ELR (cell line): ENCODE measurements at places on chromosomes 11 and 22.
A peak's percentile ranks its signal among the peaks of the same experiment; 100 is the strongest.

DNA sequence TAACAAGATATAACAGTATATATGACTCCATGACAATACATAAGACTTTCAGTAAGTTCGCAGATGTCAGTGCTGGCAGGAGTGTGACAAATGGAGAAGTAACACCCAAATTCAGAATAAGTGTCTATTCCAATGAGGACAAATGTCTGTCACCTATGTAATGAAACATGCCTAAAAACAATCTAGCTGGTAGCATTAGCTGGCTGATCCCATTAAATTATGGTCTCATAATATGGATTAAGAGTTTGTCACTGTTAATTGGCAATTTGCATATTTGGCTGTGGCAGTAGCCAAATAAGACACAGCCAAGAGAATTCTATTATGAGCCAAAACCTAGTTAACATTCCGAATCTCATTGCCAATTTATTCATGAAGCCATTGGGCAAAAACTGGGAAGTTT is 30.2 kb upstream of the CAVIN3 start:
- DNase-seq = no peak

DNA sequence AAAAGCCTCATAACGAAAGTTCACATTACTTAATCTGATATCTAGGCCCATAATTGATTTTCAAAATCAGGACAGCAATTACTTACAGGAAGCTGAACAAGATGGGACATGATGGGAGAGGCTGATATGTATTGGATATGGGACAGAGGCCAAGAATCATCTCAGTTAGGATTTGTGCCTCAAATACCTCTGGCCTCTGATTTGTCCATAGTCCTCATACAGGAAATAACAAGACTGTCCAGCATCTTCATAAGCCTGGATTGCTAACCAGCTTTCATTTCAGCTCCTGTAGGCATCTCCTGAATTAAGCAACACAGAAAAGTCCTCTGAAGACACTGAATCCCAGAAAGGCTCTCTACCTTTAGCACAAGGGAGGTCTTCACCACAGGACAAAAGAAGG is 4.3 kb upstream of the MRGPRX4 start:
- no peak for DNase-seq

DNA sequence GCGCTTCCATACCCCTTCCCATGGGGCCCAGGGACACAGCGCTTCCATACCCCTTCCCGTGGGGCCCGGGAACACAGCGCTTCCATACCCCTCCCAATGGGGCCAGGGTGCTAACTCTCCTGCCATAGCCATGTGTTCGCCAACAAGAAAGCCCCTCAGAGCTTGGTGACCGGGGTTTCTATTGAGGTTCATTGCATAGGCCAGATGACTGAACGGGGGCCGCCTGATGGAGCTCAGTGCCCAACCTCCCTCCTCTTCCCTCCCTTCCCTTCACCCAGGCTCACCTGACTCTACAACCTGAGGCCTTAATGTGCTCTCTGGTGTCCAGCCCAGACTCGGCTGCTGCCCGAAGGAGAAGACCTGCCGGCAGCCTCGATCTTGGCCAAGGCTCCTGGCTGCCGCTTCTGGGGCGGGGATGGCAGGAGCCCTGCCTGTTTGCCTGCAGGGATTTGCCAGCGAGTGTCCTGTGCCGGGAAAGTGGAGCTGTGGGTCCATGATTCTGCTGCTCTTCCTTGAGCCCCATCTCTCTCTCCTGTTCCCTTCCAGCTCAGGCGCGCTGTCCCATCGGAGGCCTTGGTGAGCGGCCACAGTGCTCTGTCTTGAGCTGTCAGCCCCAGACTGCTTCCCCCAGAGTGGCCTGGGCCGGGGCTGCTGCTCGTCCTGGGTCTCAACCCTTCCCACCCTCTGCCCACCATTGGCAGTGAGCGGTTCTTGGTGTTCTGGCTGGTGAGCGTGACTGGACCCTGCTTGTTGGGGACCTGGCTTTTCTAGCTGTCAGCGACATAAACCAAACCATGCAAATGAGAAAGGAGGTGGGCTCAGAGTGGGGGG is 267.0 kb downstream of the TBC1D22A start:
- no peak for DNase-seq

- DNase-seq = no peak
Observed at GRCh38 chr22:48177631-48178030, 1415.2 kb downstream of the TBC1D22A start.

- no peak for DNase-seq
Observed at GRCh38 chr11:8228231-8228630, 35.4 kb downstream of the LMO1 start.

DNA sequence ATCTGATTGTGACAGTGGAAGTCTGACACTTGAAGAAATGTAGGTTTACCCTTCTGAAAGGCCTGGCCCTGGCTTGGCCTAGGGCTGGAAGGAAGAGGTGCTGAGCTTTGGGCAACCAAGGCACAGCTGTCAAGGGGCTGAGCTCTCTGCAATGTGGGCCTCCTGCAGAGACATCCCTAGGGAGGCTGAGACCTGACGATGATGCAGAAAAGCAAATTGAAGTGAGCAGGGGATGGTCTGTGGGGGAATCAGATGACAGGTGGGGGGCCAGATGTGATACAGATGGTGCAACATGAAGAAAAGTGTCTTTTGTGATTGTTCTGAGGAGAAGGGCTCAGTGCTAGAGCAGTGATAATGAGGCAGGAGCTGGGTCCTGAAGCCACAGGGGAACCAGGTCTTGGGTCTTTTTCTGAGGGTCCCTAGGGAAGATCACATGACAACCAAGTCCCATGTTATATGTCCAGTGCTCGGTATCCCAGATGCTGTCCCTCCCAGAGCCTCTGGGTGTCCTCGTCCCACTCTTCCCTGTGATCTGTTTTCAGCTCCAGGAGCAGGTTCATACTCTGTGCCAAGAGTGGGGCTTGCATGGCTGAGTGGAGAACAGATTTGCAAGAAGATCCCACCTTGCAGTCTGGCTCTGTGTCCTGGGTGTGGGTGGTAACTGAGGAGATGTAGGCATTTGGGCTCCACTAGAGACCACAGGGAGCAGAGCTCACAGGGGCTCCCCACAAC is 79.9 kb upstream of the VPREB1 start:
- DNase-seq = no peak

GRCh38 chr22:22810018-22810427 is 77.6 kb upstream of the IGLL5 start:
- peak; percentile 30 for DNase-seq

DNA sequence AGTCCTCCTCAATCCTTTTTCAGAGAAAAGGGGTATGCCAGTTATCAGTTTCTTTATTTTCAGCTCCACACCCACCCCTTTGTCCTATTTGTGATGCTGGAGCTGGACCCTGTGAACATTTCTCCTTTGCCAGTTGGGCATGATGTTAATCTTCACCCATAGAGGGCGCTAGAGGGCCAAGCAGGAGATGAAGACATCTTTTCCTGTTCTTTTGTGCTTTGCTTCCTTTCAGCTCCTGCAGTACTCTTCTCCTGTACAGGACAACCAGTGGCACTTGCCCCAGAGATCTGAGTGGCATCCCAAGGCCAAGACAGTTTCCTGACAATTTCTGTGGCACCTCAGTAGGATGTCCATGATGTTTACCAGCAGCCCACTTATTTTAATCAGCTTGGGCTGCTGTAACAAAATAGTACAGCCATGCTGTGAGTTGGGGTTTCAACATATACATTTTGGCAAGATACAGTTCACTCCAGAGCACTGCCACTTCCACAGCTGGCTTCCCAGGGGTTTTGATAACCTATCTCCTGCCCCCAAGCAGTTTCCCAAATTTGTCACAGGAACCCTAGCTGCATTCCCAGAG is 4.6 kb downstream of the SAA2 start:
- DNase-seq = peak; percentile 77

GRCh38 chr22:30873661-30874060 is 94.9 kb downstream of the MORC2 start:
- DNase-seq = no peak

DNA sequence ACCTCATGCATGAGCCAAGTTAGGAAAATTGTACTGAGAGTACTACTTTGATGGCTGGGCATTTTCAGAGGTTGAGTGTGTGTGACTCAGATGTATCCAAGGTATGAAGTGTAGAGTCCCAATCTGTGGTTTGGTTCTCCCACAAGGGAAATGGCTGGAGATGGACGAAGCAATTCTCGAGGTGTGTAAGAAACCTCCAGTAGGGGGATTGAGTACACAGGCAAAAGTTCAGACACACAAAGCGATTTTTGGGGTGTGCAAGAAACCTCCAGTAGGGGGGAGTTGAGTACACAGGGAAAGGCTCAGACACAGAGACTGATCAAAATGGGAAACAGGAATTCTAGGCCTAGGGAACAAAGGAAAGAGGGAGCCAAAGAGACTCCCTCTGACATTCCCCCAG is 1536.3 kb downstream of the FAM181B start:
- no peak for DNase-seq

DNA sequence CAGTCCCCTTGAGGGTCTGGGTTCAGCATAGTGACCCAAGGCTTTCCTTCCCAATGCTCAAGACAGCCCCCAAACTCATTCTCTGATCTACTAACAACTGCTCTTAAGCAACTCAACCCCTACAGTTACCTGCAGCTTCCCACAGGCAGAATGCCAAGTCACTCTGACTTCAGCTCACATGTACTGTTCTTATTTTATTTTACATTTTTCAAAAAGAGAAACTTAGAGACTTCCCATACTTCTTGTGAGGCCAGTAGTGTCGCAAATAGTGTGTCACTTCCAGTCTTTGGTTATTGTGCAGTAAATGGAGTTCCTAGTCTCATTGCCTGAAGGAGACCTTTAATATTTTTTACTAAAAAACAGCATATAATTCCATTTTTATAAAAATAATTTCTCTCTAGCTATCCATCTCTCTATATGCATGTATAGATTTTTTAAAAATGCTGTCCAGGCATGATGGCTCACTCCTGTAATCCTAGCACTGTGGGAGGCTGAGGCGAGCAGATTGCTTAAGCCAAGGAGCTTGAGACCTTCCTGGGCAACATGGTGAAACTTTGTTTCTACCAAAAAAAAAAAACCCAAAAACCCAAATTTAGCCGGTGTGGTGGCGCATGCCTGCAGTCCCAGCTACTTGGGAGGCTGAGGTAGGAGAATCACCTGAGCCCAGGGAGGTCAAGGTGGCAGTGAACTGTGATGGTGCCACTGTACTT is 41.8 kb downstream of the ENTHD1 start:
- no peak for DNase-seq

DNA sequence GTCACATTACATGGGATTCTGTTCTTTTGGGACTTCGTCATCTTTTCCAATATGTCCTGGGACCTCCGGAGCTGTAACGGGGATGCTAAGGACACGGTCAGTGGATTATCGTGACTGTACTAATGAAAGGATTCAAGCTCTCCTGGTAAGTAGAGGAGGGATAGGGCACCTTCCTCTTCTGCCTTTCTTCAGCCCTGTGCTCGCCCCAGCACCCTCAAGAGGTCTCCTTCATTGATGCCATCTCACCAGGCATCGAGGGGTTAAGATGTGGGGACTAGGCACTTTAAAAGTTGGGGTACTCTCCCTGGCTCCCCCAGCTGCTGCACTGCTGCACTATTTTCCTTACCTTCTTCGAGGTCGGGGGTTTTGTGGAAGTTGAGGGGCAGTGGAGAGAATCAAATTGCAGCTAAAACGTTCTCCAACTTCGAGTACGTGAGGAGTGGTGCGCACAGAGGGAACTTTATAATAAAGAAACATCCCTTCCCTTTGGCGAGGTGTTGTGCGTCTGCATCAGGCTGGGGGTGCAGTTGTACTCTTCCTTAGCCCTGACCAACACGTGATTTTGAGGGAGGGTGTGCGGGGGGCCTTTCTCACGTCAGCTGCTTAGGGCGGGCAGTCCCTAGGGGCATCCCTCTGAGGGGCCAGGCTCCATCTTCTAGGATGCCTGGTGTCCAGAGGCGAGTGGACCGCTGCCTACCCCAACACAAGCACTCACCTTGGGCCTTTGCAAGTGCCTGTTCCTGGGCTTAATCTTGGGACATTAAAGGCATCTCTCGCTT is 96.1 kb downstream of the GRAMD1B start:
- DNase-seq = no peak

DNA sequence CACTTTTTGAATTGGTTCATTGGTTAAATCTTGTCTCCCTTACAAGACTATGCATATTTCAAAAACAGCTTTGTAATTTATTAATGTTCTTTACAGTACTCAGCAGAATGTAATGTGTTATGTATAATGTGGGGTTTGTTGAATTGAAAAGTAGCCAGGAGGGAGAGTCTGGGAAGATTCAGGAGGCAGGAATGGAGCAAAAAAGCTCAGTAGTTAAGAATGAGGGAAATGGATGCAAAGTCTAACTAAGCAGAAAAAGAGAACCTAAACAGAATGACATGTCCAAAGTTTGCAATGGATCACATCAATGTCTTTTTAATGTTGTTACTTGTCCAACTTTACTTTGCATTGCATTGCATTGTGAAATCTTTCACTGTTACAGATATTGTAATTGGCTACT is 86.5 kb upstream of the CARD18 start:
- no peak for DNase-seq

- no peak for DNase-seq
Observed at GRCh38 chr11:106216281-106216680, 138.8 kb downstream of the AASDHPPT start.

GRCh38 chr11:130798280-130798679 is 118.0 kb downstream of the SNX19 start:
- peak; percentile 97 for DNase-seq

- no peak for DNase-seq
Observed at GRCh38 chr11:81444297-81444696, 1289.4 kb downstream of the FAM181B start.

GRCh38 chr22:50148991-50149721 is 21.4 kb upstream of the PANX2 start:
- DNase-seq = peak; percentile 60

DNA sequence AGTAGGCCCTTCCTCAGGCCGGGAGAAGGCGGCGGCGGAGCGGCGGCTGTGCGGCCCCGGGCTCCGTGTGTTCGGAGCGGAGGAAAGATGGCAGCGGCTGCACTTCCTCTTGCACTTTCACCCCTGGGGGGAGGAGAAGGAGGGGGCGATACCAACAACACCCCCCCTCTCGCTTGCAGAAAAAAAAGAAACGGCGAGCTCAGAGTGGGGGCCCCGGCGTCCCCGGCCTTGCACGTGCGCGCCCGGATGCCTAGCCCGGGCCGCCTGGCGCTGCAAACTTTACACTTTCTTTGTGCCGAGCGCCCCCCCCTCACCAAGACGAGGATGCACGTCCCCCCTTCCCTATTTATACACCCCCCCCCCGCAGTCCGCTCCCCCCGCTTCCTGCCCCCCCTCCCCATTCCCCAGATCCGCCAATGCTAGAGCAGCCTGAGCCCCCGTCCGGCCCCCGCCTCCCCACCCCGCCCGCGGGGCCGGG is at the start of gene PATZ1:
TSS of gene PATZ1 (minus strand) at position 92 of the 478 bp plus-strand sequence. CDS start 744 bp downstream, outside the sequence.
- peak; percentile 83 for DNase-seq
